ENCODE measurements at places on chromosomes 4 and X. TPM values are rescaled to one million over a fixed set of nuclear protein-coding genes. Genes with fewer than 3 reads are reported as not detected.

DNA sequence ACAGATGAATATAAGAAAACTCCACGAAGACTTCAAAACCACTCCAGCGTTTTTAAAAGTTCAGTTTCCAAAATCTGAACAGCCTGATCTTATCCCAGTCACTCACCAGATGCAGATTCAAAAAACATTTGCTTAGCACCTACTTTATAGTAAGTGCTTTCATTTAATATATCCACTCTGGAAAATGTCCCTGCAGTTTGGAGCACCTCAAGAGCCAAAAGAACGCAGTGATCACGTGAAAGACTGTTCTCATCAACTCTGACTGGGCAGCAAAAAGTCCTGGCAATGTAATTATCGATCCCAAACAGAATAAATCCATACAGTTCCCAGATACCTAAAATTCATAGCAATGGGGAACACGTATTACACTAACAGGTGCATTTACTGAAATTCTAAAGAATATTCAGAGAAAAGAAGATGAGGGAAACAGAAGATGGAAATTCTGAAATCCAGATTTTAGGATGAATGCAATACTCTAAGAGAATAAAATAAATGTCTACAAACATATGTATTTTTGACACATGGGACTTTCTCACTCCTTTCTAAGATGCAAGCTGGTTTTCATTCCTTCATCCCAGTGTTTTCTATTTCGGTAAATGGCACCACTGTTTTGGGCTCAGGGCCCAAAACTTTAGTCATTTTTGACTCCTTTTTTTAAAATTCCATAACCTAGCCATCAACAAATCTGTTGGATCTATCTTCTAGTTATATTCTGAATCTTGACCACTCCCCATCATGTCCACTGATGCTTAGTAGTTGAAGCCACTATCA lies 13.9 kb downstream of the ATP8A1 start:
- H3K4me1 ChIP-seq = peaks cover 61% of the 10 kb centered on the region
- H3K27ac ChIP-seq = peak overlapping the region; percentile 73
- peak overlapping the region; percentile 77 for H3K4me3 ChIP-seq
- H3K36me3 ChIP-seq = no peaks in the 10 kb centered on the region
- DNase-seq = no peak

- H3K27ac ChIP-seq = no peak overlapping the region
- no peak overlapping the region for H3K4me3 ChIP-seq
- DNase-seq = no peak
- H3K27me3 ChIP-seq = no peaks in the 10 kb centered on the region
These were observed 117.2 kb downstream of the TMEM144 start for GRCh38 chr4:158327525-158327924.

DNA sequence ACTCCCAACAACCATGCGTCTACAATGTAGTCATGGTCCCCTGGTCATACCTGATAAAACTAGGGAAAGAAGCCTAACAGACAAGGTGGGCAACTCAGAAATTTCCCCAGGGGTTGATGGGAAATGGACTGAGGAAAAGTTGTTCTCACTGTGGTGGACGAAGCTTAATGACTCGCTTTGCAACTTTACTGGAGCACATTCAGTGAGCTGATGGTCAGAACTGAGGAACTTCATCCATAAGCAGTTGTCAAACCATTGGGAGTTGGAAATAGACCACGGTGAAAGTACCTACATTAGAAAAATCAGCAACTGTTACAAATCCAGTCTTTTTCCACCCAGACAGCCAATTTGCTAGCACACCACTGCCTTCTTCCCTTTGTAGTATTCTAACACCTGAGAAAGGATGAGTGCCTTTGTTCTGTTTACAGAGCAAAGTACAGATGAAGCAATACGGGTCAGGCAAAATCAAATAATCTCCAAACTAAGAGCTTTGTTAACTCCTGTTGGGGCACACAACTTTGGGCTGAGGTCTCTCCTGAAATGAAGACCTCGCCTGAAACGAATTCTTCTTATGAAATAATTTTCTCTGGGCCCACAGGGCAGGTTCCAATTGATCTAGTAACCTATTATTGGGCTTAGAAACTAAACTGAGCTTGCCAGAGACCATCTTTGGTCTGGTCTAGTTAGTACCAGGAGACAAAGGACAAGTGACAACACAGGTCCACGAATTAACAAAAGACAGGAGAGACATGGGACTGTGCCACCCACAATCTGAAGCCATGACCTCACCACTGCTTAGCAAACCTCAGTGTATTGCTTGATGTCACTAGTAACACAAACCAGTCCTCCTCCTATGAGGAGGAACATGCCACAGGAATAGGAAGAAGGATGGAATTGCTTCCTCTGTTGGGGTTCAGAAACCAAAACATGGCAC lies 58.9 kb upstream of the NFKB1 start:
- no peaks in the 10 kb centered on the region for H3K4me1 ChIP-seq
- no peak overlapping the region for H3K4me3 ChIP-seq
- H3K36me3 ChIP-seq = no peaks in the 10 kb centered on the region
- peaks cover 2% of the 10 kb centered on the region for H3K27me3 ChIP-seq

DNA sequence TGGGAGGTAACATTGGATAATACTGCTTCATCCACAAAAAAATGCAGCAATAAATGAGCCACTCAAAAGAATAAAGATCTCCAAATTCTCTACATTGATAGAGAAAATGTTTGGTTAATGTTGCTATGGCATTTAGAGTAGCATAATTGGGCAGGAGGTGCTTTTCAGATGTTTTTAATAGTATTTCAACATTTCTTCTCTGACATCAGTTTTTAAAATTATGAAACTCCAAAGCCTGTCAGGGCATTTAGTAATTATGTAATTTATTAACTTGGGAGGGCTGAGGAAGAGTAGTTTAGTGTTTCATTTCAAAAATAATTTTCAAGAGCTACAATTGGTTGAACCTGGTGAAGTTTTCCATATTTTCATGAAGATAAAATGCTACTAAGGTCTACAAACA lies 211.3 kb upstream of the INTU start:
- DNase-seq = no peak
- H3K27me3 ChIP-seq = no peaks in the 10 kb centered on the region
- no peaks in the 10 kb centered on the region for H3K4me1 ChIP-seq
- H3K27ac ChIP-seq = no peak overlapping the region

GRCh38 chr4:86910820-86911684 lies 18.8 kb upstream of the C4orf36 start:
- no peak overlapping the region for H3K27ac ChIP-seq
- H3K4me1 ChIP-seq = peaks cover 8% of the 10 kb centered on the region
- no peak for DNase-seq
- no peak overlapping the region for H3K4me3 ChIP-seq
- no peaks in the 10 kb centered on the region for H3K36me3 ChIP-seq

DNA sequence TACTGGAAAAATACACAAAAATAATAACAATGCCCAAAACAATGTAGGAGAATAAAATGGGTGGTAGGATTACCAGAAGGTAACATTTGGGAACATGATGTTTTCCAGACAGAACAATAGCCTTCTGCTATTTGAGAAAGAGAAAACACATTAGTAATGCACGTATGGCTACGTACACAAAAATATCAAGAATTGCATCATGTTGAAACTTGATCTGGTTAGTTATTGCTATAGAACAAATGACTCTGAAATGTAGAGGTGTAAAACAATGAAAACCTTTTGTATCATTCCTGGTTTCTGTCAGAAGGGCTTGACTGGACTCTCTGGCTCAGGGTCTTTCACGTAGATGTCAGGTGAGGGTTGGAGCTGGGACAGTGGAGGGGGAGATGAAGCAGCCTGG lies 1040.0 kb downstream of the FAT4 start:
- DNase-seq = no peak
- no peak overlapping the region for H3K27ac ChIP-seq
- no peaks in the 10 kb centered on the region for H3K36me3 ChIP-seq
- no peaks in the 10 kb centered on the region for H3K27me3 ChIP-seq

DNA sequence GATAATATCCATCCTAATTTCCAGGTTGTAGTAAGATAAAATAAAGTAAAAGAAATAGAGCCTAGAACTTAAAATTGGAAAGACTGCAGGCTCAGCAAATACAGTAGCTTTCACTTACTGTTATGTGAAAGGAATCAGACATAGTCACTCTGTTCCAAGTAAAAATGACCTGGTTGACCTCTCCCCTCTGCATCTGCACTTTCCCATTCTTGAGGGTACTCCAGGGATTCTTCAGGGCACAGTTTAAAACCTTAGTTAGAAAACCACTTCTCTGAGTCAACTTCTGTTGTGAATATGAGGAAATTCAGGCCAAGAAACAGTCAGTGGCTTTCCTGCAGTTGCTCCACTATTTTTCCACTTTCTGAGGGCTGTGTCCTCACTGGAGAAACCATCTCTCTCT lies 42.9 kb downstream of the FRAS1 start:
- H3K36me3 ChIP-seq = no peaks in the 10 kb centered on the region
- DNase-seq = no peak
- no peak overlapping the region for H3K27ac ChIP-seq
- no peak overlapping the region for H3K4me3 ChIP-seq
- peaks cover 2% of the 10 kb centered on the region for H3K27me3 ChIP-seq

- DNase-seq = no peak
- H3K27ac ChIP-seq = no peak overlapping the region
- H3K4me3 ChIP-seq = no peak overlapping the region
- H3K27me3 ChIP-seq = no peaks in the 10 kb centered on the region
These were observed 1646.9 kb upstream of the ADGRL3 start for GRCh38 chr4:59553063-59553720.

Gene GABRG1
- not detected for total RNA-seq

- H3K27ac ChIP-seq = no peak overlapping the region
- H3K4me1 ChIP-seq = no peaks in the 10 kb centered on the region
- no peaks in the 10 kb centered on the region for H3K36me3 ChIP-seq
- H3K27me3 ChIP-seq = no peaks in the 10 kb centered on the region
These were observed 529.6 kb upstream of the IGFBP7 start for GRCh38 chr4:57639561-57640382.

DNA sequence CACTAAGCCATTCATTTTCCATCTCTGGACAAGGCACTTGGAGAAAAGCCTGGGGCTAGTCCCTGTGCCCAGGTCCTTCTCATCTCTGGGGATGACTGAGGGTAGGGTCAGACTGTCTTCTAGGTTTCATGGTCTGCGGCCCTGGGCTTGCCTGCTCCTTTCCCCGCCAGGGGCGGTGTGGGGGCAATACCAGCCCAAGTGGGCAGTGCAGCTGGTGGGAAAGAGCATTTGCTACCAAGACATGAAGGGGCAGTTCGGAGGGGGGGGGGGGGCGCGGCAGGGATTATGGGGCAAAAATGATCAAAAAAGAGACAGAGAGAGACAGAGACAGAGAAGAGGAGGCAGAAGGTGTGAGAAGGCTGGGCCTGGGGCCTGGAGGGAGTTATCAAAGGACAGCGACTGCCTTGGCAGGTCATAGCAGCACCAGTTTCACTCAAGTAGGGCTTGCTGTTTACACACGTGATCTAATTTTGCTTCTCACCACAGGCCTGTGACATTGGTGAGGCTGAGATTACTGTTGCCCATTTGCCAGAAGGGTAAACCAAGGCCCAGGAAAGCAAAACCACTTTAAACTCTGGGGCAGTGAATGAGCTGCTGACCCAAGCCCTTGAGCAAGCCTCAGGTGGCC lies 56.1 kb downstream of the PJA1 start:
- H3K27ac ChIP-seq = no peak overlapping the region
- H3K36me3 ChIP-seq = no peaks in the 10 kb centered on the region
- no peak overlapping the region for H3K4me3 ChIP-seq

DNA sequence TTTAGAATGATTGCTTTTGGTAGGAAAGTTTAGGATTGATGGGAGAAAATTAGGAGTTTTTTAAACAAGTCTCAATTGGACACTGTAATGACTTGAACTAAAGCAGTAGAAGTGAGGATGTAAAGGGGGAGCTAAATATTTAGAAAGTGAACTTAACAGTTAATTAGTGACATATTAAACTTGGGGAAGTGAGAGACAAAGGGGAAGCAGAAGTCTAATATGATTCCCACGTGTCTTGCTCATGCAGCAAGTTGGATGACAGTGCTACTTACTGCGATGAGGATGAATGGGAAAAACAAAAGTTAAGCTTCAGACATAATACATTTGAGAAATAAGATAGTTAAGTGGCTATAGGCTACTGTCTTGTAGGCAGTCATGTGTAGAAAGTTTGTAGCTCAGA lies 110.4 kb downstream of the RPA4 start:
- H3K27me3 ChIP-seq = peaks cover 3% of the 10 kb centered on the region
- no peaks in the 10 kb centered on the region for H3K4me1 ChIP-seq
- no peaks in the 10 kb centered on the region for H3K36me3 ChIP-seq

Gene UBE2A
- total RNA-seq = 60.0 TPM

DNA sequence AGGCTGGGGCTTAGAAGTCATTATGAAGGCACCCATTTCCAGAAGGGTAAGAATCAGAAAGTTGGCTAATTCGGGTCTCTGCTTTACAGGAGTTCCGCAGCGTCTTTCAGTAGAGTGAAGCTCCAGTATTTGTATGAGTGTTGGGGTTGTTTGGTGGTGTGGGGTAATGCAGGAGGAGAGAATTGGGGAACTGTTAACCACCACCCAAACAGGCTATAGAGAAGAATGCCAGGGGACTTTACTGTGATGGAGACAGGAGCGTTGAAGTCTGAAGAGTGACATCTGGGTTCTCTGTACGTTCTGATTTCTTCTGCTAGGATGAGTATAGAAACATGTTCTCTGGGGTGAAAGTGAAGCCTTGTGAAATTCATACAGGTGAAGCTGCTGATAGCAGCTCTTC lies 96.3 kb downstream of the TBL1X start:
- no peak for DNase-seq
- peaks cover 17% of the 10 kb centered on the region for H3K4me1 ChIP-seq
- H3K27ac ChIP-seq = no peak overlapping the region
- H3K36me3 ChIP-seq = no peaks in the 10 kb centered on the region

- no peaks in the 10 kb centered on the region for H3K4me1 ChIP-seq
- no peak for DNase-seq
- peak overlapping the region; percentile 24 for H3K27ac ChIP-seq
- H3K36me3 ChIP-seq = no peaks in the 10 kb centered on the region
- no peak overlapping the region for H3K4me3 ChIP-seq
These were observed 36.4 kb downstream of the TMEM154 start for GRCh38 chr4:152643153-152644035.

DNA sequence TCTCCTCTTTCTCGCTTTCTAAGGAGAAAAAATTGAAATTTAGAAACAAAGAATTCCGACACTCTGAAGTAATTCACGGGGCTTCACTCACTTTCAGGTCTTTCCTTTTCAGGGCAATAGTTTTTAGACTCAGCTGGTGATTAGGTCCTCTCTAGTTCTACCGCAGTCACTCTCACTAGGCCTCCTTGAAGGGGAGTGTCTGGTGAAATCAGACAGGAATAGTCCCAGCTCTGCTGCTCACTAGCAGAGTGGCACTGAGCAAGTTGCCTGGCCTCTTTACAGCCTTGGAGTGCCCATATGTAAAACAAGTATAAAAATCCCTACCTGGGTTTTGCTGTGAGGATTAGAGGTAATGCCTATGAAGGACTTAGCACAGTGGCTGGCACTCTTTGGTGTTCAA lies 64.1 kb downstream of the NEUROG2 start:
- H3K4me3 ChIP-seq = no peak overlapping the region
- H3K4me1 ChIP-seq = no peaks in the 10 kb centered on the region
- H3K36me3 ChIP-seq = no peaks in the 10 kb centered on the region
- DNase-seq = no peak

GRCh38 chr4:19402581-19403065 lies 849.1 kb upstream of the SLIT2 start:
- no peaks in the 10 kb centered on the region for H3K4me1 ChIP-seq
- no peaks in the 10 kb centered on the region for H3K36me3 ChIP-seq
- H3K27ac ChIP-seq = no peak overlapping the region
- no peaks in the 10 kb centered on the region for H3K27me3 ChIP-seq
- no peak for DNase-seq

Data from natural killer cell treated with Interleukin-12 subunit alpha and Interleukin-12 subunit beta and Interleukin-15 and Interleukin-18, amount 100 ng/mL, for 72 hours (primary cell).